Calu3 (cell line): ENCODE measurements at places on chromosomes 4 and X.

DNA sequence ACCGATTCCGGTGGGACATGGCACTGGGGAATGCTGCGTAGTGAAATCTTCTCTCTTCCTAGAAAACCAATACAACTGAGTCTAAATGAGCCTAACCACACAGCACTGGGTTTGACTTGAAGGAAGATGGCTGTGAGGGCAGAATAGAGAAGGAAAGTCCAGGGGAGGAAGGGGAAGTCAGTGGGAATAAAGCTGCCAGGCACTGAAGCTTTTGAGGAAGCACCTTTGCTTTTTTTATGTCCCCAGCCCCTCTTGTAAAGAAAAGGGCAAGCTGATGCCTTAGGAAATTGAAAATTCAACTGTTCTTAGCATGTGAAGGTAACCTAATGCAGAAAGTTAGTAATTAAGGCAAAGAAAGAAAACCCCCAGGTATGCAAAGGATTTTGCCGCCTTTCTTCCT is 20.6 kb downstream of the MED28 start:
- DNase-seq, result no peak

- DNase-seq, result no peak
Measured at GRCh38 chr4:148634476-148634875, 192.3 kb upstream of the NR3C2 start.

GRCh38 chr4:26525771-26526150 is 35.5 kb upstream of the CCKAR start:
- no peak for DNase-seq

GRCh38 chrX:54492340-54492739 is 3.7 kb downstream of the FGD1 start:
- DNase-seq, result no peak

GRCh38 chrX:100731441-100732281 is at the start of gene SYTL4:
Gene SYTL4 (minus strand): TSS chrX:100732121. CDS start chrX:100702037, 30,084 bp downstream.
- DNase-seq, result peak; percentile 51

GRCh38 chr4:48639807-48640206 is 140.3 kb downstream of the FRYL start:
- no peak for DNase-seq

DNA sequence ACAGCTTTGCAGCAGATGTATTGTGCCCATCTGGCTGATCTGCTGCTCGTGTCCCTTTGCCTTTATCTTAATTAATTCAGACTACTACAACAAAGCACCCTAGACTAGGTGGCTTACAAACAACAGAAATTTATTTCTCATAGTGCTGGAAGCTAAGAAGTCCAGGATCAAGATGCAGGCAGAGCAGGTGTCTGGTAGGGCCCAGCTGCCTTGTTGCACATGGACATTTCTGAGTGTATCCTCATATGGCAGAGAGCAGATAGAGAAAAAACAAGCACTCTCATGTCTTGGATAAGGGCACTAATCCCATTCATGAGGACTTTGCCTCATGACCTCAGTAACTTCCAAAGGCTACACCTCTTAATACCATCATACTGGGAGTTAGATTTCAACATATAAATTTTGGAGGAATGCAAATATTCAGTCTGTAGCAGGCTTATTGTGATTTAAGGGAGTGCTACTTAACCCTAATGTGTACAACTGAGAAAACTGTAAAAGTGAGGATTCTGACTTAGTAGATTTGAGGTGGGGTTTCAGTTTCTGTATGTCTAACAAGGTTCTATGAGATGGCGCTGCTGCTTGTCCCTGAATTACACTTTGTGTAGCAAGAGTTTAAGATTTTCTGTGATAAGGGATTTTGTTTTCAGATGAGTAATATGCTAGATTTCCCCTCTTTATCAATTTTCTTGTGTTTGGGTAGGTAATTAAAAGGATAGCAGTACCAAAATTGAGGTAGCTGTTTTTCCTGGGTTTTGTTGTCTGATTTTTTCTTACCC is 473.2 kb upstream of the TECRL start:
- DNase-seq, result no peak

DNA sequence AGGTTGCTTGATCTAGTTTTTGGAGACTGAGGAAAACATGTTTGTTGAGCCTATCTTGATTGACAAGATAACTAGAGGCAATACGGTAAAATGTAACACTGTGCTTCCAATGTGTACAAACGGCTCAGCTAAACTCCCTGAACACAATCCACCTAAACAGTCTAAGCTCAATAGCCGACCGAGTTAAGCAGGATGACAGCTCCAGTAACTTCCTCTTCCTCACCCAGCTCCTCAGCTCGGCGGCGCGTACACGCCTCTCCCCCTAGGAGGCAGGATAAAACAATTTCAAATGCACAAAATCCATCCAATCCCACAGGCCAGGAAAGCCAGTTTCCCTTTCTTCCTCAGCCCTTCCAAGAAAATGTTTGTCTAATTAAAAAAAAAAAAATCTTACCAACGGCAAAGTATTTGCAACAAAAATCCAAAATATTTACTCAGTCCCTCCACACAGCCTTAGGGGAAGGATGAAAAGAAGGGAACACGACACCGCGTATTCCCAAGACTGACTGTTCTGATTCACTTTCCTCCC is 1.0 kb downstream of the CNOT6L start:
- peak; percentile 62 for DNase-seq

DNA sequence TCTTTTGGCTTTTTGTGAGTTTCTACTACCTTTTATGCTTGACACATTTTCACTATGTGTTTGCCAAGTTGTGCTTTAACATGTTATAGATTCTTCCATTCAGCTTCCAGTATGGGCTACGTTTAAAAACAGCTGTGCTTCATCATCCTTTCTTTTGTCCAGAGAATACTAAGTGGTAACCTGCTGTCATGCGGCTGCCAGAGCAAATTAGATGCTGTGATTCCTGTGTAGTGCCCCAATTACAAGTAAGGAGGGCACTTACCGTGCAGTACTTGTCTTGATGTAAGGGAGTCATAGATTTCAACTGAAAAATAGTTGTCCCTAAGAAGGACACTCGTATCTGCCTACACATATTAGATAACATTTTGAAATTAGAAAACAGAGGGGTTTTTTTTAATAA is 531.8 kb upstream of the GALNTL6 start:
- DNase-seq, result no peak

GRCh38 chr4:56134266-56134665 is 185.5 kb downstream of the CEP135 start:
- peak; percentile 13 for DNase-seq
